Mesothelial cell of epicardium (in vitro differentiated cells): ENCODE measurements at places on chromosomes 3 and 15.

- no peak for DNase-seq
Measured at GRCh38 chr3:4776980-4777581, 202.2 kb upstream of the BHLHE40 start.

DNA sequence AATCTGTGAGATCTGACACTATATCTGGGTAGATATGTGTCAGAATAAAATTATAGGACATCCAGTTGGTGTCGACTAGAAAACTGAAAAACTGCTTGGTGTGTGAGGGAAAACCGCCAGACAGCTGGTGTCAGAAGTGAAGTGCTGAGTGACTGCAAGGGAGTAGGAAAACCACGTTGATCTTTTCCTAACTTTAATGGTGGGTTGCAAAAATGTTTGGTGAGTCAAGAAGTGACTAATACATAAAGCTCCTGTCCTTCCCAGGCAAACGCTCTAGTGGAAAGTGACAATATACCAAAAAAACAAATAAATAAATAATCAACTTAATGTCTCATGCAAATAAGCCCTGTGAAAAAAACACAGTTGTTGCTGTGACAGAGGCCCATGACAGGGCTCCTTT, 7.3 kb upstream of the CD96 start:
- no peak for DNase-seq

DNA sequence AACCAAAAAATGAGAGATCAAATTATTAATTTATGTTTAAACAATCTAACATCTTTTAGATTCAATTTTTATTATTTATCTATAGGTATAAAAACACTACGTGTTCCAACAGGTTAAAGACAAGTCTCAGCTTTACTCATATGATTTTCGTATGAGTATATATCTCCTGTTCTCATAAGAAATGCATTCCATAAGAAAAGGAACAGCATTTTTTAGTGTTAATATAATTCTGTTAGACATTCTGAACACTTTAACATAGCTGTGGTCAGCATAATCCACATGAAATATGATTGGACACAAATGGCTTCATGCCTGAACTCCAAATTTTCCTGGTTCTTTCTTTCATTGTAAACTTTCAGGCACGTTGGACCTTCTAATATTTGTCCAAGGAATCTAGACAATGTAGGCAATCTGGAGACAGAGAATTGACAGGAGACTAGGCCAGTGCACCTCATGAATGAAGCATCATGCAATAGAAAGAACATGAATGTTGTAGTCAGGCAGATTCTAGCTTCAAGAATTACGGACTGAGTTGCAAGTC, 1122.0 kb upstream of the ALCAM start:
- DNase-seq: no peak

DNA sequence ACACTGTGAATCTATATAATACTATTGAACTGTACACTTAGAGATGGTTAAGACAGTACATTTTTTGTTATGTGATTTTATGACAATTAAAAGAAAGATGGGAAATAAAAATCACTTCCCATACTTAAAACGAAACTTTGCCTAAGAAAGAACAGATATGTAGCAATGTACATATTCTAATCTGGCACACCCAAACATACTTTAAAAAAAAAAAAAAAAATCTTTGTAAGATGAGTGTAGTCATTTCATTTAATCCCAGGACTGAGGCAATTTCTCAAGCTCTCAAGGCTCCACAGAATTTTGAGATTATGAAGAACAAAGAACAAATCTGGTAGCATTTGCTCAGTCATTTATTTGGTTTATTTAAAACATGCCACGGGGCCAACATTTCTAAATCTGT, 40.3 kb upstream of the FEZF2 start:
- no peak for DNase-seq

- no peak for DNase-seq
Measured at GRCh38 chr15:98689431-98689861, 41.1 kb downstream of the IGF1R start.

- DNase-seq: no peak
Measured at GRCh38 chr15:75694241-75695182, 18.1 kb downstream of the CSPG4 start.

DNA sequence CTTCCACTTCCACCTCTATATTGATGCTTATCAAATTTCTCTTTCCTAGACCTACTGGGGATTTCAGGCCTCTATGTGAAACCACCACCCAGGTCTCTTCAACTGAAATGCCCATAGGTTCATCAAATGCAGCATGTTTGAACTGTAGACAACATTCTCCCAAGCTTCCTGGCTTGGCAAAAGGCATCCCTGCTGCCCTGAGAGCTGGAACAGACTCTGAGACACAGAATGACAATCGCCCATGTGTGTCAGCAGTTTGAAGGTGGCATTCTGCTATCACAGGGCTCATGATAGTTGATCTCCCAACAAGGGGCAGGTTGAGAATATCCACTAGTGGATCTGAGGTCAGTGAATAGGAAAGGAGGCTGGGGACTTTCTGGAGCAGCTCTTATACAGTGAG, 200.7 kb downstream of the RPLP1 start:
- DNase-seq: no peak

- no peak for DNase-seq
Measured at GRCh38 chr3:187951452-187952190, 202.3 kb upstream of the LPP start.

DNA sequence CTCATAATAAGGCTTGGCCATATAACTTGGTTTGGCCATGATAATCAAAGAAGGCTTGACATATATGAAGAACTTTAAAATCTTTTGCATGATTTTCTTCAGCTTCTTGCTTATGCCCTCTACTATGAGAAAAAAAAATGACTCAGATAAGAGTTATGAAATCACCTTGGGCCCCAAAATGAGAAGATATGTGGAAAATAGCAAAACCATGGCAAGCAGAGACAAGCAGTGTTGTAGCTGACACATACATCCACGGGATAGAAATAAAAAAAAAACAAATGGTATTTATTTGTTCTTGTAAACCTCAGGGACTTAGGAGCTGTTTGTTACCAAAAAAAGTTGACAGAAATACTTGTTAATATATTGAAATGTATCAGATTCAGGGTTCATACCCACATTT, 614.8 kb upstream of the BCHE start:
- DNase-seq: no peak

DNA sequence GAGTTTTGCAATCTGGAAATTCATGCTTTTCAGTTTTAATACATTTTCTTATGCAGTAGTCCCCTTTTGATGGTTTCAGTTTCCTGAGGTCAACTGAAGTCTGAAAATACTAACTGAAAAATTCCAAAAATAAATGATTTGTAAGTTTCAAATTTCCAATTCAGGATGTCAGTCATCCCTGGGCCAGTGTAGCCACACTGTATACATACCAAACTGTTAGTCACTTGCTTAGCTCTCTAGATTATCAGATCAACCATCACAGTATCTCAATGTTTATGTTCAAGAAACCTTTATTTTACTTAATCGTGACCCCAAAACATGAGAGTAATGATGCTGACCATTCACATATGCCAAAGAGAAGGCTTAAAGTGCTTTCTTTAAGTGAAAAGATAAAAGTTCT, 715.5 kb downstream of the GBE1 start:
- no peak for DNase-seq

DNA sequence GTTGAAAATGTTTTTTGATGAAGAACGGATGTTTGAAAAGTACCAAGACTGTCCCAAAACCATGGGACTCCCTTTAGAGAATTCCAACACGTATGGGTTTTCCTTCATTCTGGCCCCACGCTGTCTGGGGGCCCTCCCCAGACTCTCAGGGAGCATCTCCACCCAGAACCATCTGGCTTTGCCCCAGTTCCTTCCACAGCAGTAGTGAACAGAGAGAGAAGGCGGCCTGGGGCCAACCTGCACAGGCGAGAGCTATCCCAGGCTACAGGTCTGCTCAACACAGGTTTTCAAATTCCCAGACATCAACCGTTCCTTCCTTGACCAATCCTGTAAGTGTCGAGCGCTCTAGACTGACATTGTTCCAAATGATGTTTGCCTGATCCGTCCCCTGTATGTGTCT, 92.5 kb upstream of the SNRPA1 start:
- DNase-seq: no peak

DNA sequence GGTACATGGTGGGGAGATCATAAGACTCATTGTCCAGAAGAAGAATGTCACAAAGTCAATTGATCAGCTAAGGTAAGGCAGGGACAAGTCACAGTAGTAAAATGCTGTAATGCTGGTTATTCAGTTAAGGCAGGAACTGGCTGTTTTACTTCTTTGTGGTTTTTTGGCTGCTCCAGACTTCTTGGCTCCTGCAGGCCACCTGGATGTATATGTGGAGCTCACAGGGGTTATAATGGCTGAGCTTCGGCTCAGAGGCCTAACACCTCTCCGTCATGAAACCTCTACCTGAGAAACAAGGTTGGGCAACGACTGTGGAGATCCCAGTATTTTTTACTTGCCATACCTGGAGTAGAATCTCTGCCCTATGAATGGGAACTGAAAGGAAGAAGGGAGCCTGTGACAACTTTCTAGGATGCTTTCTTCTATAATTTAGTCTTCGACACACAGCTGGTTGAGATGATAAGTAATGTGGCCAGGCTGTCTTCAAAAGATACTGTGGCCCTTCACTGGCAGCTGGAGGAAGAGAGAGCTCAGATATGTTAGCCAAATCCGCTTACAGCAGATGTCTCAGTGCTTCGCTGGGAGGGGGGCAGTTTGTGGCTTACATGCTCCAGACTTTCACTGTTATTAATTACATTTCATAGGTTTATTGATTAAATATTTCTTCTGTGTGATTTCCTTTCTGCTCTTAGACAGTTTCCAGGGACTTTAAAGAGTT, 887.8 kb downstream of the IGSF11 start:
- DNase-seq: no peak

DNA sequence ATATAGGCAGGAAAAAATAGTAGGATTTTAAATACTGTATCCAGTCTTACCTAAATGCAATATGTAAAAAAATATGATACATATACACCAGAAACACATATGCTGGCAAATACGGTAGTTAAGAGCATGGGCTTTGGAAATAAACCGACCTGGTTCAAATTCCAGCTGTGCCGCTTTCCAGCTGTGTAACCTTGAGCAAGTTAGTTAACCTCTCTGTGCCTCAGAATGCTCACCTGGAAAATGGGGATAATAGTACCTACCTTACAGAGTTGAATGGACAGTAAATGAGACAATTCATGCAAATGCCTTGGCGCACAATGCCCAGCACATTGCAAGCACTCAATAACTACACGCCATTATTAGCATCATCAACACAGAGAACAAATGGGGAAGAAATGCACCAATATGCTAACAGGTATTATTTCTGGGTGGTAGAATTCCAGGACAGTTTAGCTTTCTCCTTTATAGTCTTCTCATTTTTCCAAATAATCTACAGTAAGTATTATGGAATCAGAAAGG, 50.6 kb downstream of the SUMF1 start:
- DNase-seq: no peak

DNA sequence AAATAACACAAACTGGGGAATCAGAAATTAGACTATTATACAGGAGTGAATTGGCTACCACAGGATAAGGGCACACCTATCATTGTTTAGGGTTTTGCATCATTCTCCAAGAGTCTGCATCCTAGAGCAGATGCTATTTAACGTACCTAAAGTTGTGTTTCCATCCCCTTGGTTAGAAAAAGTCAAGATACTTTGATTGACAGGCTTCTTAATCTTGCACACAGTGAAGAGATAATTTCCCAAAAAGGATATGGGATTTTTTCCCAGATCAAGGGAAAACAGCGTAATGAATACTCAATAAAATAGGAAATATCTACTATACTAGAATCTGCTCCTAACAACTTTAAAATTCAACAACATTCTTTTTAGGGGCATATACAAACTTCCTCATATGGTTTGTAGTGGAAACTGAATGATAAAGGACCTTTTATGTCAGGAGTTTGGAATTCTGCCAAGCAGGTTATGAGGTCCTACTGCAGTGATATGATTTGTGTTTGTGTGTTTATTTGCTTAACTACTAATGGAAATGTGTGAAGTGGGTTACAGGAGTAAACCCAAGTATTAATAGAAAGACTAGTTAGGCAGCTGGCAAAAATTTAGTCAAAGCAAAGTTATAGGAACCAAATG, 124.1 kb upstream of the MME start:
- no peak for DNase-seq

- DNase-seq: no peak
Measured at GRCh38 chr15:31222773-31223341, 103.8 kb upstream of the KLF13 start.

DNA sequence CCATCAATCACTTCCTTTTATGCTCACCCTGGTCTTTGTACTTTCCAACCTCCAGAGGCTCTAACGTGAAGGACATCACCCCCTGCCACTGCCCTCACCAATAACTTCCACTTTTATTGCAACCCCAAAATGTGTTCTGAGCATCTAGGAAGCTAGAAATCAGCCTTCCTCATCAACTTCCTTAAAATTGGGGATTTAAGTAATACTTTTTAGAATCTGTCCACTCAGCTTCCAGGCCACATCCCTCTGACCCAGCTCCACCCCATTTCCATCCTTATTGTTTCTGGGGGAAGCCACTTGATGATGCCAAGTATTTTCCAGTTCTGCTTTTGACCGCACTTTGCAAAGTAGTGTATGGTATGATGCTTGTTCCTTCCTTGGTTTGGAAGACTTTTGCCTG, 73.5 kb upstream of the XCR1 start:
- DNase-seq: no peak

- DNase-seq: no peak
Measured at GRCh38 chr3:90056281-90057032, 949.0 kb downstream of the EPHA3 start.

- no peak for DNase-seq
Measured at GRCh38 chr3:118292841-118293240, 741.8 kb downstream of the IGSF11 start.

DNA sequence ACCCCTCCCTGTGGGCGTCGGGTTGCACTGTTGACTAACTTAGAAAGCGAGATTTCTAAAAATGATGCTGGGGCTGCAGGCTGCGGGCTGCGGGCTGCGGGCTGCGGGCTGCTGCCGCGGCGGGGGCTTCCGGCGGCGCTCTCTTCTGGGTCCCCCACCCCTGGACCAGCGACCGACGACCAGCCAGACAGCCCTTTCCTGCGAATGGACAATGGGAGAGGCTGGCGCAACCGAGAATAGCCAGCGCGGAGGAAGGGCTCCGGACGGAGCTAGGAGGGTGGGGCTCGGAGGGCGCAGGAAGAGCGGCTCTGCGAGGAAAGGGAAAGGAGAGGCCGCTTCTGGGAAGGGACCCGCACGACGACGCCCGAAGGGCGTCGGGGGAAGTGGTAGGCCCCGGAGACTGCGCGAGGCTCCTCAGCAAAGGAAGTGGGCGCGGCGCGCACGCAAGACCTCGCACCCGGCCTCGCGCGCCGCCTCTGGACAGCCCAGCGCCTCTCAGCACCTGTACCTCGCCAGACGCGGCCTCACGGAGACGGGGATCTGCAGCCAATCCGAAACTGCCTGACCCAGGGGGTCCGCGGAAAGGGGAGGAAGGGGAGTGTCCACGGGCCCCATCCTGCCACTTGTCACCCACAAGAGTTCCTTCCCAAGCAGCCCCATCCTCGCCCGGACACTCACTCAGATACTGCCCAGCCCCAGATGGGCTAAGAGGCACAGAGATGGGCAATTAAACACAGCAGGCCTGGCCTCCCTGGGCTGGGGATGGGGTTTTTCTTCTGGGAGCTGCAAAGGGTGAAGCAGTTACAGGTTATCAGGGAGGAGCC, 70.7 kb downstream of the SLC12A8 start:
- DNase-seq: peak; percentile 51

GRCh38 chr3:125168711-125169393, 43.7 kb downstream of the SLC12A8 start:
- no peak for DNase-seq

GRCh38 chr15:32822739-32823138, 104.9 kb downstream of the GREM1 start:
- no peak for DNase-seq
